ENCODE measurements at places on chromosomes 11 and 22.

DNA sequence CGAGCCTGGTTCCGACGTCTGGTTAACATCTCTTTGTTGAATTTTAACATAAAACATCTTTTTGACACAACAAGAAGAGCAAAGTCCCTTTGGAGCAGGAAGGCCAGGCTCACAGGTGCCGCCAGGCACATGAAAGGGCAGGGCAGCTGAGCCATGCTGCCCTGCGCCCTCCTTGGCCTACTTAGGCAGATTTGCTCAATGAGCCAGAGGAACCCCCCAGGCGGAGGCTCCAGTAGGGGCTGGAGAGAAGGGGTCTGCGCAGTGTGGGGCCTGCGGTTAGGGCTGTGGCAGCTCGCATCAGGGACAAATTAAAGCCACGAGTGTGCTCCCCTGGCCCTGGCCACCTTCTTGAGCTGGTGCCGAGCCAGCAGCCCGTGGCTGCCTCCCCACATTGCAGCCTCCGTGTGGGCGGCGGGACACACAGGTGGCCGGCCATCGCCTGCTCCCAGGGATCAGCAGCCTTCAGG is 9.9 kb upstream of the SLC22A12 start:
- H3K4me1 ChIP-seq = no peaks in the 10 kb centered on the region
- no peaks in the 10 kb centered on the region for H3K27me3 ChIP-seq
- DNase-seq = no peak
- no peak overlapping the region for H3K4me3 ChIP-seq
- H3K36me3 ChIP-seq = no peaks in the 10 kb centered on the region

- no peak overlapping the region for H3K27ac ChIP-seq
- no peak overlapping the region for H3K4me3 ChIP-seq
- no peaks in the 10 kb centered on the region for H3K27me3 ChIP-seq
- no peak for DNase-seq
- H3K36me3 ChIP-seq = no peaks in the 10 kb centered on the region
Measured at GRCh38 chr11:92922731-92923130, 46.7 kb upstream of the MTNR1B start.

GRCh38 chr11:6995703-6996102 is 24.4 kb downstream of the ZNF214 start:
- no peaks in the 10 kb centered on the region for H3K36me3 ChIP-seq
- H3K4me1 ChIP-seq = no peaks in the 10 kb centered on the region
- no peak overlapping the region for H3K4me3 ChIP-seq
- H3K27me3 ChIP-seq = no peaks in the 10 kb centered on the region
- no peak overlapping the region for H3K27ac ChIP-seq

DNA sequence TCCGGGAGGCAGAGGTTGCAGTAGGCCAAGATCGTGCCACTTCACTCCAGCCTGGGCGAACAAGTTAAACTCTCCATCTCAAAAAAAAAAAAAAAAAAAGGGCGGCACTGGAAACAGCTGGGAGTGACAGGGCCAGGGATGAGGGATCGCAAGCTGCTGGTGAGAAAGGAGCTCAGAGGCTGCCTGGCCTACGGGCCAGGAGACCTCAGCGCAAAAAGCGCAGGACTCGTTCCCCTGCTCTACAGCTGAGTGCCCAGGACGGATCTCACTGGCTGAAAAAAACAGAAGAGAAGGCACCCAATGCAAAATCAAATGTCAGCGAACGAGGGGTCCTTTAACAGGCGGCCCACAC is 650 bp upstream of the NUP50 start:
- H3K36me3 ChIP-seq = no peaks in the 10 kb centered on the region
- H3K27me3 ChIP-seq = no peaks in the 10 kb centered on the region
- peak overlapping the region; percentile 79 for H3K4me3 ChIP-seq
- DNase-seq = peak; percentile 59
- peak overlapping the region; percentile 84 for H3K27ac ChIP-seq
- H3K4me1 ChIP-seq = peaks cover 57% of the 10 kb centered on the region

DNA sequence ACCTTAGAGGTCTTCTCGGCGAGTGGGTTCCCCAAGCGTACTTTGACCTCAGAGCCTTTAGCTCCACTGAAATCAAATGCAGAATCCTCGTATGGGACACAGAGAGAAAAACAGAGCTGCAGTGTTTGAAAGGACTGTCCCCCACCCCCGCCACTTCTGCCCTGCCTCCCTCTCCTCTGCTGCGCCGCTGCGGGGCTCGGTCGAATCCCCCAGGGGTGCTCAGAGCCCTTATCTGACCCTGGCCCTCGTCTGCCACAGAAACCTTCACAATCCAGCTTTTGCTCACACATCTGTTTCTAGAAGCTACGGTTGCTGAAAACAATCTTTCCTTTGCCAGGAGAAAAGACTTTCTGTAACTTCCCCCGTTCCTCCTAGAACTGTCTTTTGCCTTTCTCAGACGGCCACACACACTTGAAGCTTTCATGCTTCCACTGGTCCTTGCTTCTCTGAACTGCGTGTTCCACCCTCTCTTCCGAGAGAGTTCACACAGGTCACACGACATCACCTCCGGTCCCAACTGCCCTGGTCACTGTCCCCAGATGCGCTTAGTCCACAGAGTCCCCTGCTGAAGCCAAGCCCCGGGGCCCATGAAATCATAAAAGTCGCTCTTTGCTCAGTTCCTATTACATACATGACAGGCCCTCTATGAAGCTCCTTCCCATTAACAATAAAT is 3.7 kb downstream of the SMIM35 start:
- H3K27ac ChIP-seq = no peak overlapping the region
- H3K27me3 ChIP-seq = no peaks in the 10 kb centered on the region
- no peak overlapping the region for H3K4me3 ChIP-seq
- H3K4me1 ChIP-seq = no peaks in the 10 kb centered on the region
- H3K36me3 ChIP-seq = no peaks in the 10 kb centered on the region

DNA sequence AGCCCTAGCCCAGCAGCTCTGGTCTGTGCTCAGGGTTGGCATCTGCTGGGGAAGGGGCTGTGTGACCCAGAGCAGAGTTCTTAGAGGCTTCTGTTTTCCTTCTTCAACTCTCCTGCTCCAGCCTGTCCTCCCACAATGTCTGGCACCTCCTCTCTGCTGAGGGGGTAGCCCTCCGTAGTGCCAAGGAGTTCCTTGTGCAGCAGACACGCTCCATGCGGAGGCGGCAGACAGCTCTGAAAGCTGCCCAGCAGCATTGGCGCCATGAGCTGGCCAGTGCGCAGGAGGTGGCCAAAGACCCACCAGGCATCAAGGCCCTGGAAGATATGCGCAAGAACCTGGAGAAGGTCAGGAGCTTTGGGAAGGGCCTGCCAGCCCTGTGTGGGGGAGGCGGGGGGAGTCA is 69.3 kb downstream of the CEP164 start:
- DNase-seq = no peak
- H3K4me1 ChIP-seq = no peaks in the 10 kb centered on the region
- H3K27me3 ChIP-seq = no peaks in the 10 kb centered on the region
- peaks cover 12% of the 10 kb centered on the region for H3K36me3 ChIP-seq
- no peak overlapping the region for H3K27ac ChIP-seq
- H3K4me3 ChIP-seq = no peak overlapping the region

DNA sequence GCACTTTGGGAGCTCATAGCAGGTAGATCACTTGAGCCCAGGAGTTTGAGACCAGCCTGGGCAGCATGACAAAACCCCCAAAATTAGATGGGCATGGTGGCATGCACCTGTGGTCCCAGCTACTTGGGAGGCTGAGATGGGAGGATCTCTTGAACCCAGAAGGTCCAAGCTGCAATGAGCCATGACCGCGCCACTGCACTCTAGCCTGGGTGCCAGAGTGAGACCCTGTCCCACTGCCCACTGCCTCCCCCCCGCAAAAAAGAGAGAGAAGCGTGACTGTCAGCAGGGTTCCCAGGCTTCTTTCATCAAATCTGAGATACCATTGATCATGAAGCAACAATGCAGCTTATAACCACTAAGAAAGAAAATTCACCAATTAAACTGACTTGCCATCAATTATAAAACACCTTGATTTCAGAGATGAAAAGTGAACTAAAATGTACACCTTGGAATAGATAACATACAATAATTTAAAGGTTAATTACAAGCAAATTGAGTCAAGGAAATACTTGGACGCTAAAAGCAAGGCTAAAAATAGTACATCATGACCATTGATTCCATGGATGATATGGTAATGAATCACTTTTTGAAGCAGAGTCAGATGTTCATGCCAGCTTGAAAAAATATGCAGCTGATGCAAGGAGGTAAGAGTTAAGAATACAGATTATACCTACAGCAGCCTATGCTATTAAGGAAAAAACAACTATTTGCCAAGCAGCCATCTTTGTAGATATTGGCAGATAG is 90.8 kb upstream of the ALKBH3 start:
- no peak for DNase-seq
- H3K27ac ChIP-seq = no peak overlapping the region
- H3K4me3 ChIP-seq = no peak overlapping the region
- H3K4me1 ChIP-seq = no peaks in the 10 kb centered on the region
- no peaks in the 10 kb centered on the region for H3K36me3 ChIP-seq

DNA sequence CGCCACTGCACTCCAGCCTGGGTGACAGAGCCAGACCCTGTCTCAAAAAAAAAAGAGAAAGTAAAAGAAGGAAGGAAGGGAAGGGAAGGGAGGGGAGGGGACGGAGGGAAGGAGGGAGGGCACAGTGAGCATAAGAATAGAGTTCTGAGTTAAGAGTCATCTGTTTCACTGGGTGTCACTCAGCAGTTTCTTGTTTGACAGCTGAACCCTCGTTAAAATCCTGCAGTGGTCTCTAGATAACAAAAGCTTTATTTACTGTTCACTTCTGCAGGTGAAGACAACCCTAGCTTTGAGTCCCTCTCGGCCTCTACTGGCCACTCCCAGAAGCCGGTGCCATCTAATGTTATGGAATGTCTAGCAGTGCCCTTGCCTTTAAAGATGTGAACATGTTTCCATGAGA is 71.2 kb downstream of the CLPB start:
- DNase-seq = no peak
- H3K36me3 ChIP-seq = no peaks in the 10 kb centered on the region
- H3K4me3 ChIP-seq = no peak overlapping the region
- no peak overlapping the region for H3K27ac ChIP-seq
- H3K4me1 ChIP-seq = no peaks in the 10 kb centered on the region
- no peaks in the 10 kb centered on the region for H3K27me3 ChIP-seq
